NCI-H748 treated with DMSO at 0.1 percent for 48 hours (cell line): ENCODE measurements at places on chromosomes 13 and 19.

DNA sequence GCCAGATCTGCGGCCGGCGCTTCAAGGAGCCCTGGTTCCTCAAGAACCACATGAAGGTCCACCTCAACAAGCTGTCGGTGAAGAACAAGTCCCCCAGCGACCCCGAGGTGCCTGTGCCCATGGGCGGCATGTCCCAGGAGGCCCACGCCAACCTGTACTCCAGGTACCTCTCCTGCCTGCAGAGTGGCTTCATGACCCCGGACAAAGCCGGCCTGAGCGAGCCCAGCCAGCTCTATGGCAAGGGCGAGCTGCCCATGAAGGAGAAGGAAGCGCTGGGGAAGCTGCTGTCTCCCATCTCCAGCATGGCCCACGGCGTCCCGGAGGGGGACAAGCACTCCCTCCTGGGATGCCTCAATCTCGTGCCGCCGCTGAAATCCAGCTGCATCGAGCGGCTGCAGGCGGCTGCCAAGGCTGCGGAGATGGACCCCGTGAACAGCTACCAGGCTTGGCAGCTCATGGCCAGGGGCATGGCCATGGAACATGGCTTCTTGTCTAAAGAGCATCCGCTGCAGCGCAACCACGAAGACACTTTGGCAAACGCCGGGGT is 72.6 kb downstream of the ZNF536 start:
- no peak for DNase-seq

DNA sequence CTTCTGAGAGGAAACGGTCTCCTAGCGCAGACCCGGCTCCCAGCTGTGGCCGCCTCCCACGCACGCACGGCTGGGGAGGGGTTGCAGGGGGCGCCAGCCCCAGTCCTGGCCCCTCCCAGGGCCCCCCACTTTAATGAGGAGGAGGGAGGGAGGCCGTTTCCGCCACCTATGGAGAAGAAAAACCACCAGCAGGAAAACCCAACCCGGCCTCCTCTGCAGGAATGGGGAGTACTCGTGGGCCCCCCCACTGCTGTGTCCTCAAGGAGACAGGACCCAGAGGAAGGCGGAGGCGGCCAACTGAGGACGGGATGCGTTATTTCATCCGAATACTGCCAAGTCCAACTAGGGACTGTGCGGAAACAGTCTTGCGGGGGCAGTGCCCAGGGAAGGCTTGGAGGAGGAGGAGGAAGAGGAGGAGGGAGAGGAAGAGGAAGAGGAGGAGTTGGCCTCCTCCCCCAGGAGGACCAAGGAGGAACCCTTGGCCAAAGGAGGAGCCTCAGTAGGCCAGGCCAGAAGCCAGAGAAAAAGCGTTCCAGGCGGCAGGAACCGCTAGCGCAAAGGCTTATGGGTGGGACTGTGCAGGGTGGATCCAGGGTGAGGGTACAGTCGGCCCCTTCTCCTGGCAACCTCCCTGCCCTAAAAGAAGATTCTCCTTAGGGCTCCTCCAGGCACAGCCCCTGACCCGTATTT is 3.9 kb upstream of the SSBP4 start:
- DNase-seq: no peak

DNA sequence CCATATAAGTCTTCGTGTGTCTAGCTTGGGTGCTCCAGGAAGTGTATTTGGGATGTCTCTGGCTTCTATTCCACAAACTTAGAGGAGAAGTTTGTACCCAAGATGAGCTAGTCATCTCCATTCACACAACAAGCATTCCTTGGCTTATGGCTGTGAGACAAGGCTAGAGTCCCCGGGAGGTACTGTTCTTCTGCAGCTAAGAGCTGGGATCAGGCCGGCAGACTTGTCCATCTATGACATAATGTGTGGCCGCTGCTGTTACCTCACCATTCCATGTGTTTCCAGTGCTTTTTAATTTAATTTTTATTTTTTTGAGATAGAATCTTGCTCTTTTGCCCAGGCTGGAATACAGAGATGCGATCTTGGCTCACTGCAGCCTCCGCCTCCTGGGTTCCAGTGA is 20.7 kb downstream of the GATAD2A start:
- no peak for DNase-seq

DNA sequence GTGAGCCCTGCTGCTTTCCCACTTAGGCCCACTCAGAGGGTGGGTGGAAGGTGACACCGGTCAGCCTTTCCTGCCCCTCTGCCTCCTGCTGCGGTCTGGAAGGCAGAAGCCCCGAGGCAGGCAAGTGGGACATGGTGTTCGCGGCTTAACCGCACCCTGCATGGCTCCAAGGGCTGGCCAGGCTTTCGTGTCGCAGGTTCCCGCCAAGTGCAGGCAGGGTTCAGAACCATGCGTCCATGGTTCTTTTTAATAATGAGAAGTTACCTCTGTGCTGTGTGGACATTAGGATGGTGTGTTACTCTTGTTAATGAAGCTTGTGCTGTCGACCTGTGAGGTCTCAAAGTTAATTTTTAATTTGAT is 986 bp downstream of the DGKH start:
- DNase-seq: no peak

DNA sequence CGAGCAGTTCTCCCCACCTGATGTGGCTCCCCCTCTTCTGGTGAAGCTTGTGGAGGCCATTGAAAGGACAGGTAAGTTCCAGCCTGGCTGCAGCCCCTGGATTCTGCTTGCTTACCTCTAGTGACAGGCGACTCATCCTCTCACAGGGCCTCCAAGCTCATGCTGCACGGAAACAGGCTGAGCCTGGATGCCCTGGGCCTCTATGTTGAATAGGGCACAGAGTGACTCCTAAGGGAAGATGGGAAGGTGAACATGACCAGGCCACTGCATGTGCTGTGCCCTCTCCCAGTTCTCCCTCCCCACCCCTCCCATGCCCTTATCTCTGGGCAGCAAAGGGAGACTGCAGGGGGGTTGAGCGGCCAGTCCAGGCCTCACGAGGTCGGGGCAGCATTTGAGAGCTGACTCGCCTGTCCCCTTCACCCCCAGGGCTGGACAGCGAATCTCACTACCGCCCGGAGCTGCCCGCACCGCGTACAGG is 7.6 kb downstream of the PIK3R2 start:
- DNase-seq: no peak
